Vagina (tissue), 2 donors: ENCODE measurements at places on chromosomes 7 and 10. TPM values are rescaled to one million over a fixed set of nuclear protein-coding genes. Genes with fewer than 3 reads are reported as not detected.

XRCC2 gene
- total RNA-seq: 1.7 TPM

ACBD5 gene
- 12.3 TPM for total RNA-seq

VPS50 gene
- 13.0 TPM for total RNA-seq

ZNF22 gene
- total RNA-seq: 20.6 TPM

MYO1G gene
- total RNA-seq: 5.2 TPM

CCDC126 gene
- total RNA-seq: 18.7 TPM
